ENCODE measurements at places on chromosomes 2 and 18. TPM values are rescaled to one million over a fixed set of nuclear protein-coding genes. Genes with fewer than 3 reads are reported as not detected.

Gene MARCHF7
- 95.6 TPM for total RNA-seq

Gene PLCD4
- 4.0 TPM for total RNA-seq

Gene SDC1
- 5.3 TPM for total RNA-seq

Gene AQP12B
- not detected for total RNA-seq

Gene CENPA
- total RNA-seq: 4.2 TPM

Gene SPATA3
- total RNA-seq: not detected

Gene FN1
- total RNA-seq: 7,001 TPM

Gene GLI2
- total RNA-seq: 2.9 TPM

Gene DNAH6
- 0.13 TPM for total RNA-seq

Gene ANTXR1
- total RNA-seq: 86.4 TPM

Gene FASTKD1
- total RNA-seq: 15.1 TPM
